ENCODE measurements at places on chromosomes 1 and 21.

- DNase-seq, result no peak
These were observed 5.3 kb upstream of the ATP1A4 start for GRCh38 chr1:160146107-160146506.

DNA sequence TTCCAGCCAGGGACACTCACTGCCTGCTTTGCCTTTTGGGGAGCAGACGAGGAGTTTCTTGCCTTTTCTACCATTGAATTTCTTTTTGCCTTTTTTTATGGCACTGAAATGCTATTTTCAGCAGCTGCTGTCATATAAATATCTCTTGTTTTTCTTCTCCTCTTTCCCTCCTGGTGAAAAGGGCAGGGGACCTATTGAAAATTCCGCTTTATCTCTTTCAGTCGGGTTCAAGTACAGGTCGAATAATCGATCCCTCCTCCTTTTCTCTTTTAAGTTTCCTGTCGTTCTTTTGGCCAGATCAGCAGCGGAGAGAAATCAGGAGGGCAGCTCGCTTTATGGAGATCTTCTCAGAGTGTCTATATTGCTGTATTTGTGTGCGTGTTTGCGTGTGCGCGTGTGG, 67.4 kb upstream of the CASZ1 start:
- no peak for DNase-seq

- no peak for DNase-seq
These were observed 10.0 kb upstream of the B4GALT3 start for GRCh38 chr1:161187311-161187710.

- DNase-seq, result no peak
These were observed 82.4 kb upstream of the TLR5 start for GRCh38 chr1:223225481-223225880.

GRCh38 chr1:115280064-115280463, 58.0 kb downstream of the NGF start:
- DNase-seq, result no peak
